Camera-type eye (tissue), 1 donor: ENCODE measurements at places on chromosomes 6 and 20. TPM values are rescaled to one million over a fixed set of nuclear protein-coding genes. Genes with fewer than 3 reads are reported as not detected.

The SLC13A3 gene
- 10.1 TPM for total RNA-seq

The PRIM2 gene
- total RNA-seq: 29.2 TPM

The SLC17A3 gene
- total RNA-seq: not detected

The OXT gene
- total RNA-seq: not detected

The MAS1 gene
- total RNA-seq: 0.05 TPM

The CGA gene
- total RNA-seq: not detected

The RIPOR3 gene
- 10.4 TPM for total RNA-seq

The COL9A3 gene
- 134 TPM for total RNA-seq

The GGTLC1 gene
- total RNA-seq: not detected

The NOX3 gene
- not detected for total RNA-seq

The MUC21 gene
- total RNA-seq: 0.11 TPM

The TFEB gene
- 9.2 TPM for total RNA-seq

The LAMA5 gene
- total RNA-seq: 88.6 TPM

The RHAG gene
- 3.5 TPM for total RNA-seq

The NKX2-2 gene
- not detected for total RNA-seq

The WFDC5 gene
- total RNA-seq: not detected

The RAB44 gene
- 0.33 TPM for total RNA-seq

The APCDD1L gene
- total RNA-seq: 5.1 TPM

The WTAP gene
- total RNA-seq: 111 TPM

The SIRPB2 gene
- total RNA-seq: 1.2 TPM

The PDYN gene
- not detected for total RNA-seq

The EFCAB8 gene
- 0.05 TPM for total RNA-seq

The CTCFL gene
- 0.27 TPM for total RNA-seq

The TOMM34 gene
- total RNA-seq: 8.7 TPM

The FAM209B gene
- not detected for total RNA-seq

The RBM39 gene
- total RNA-seq: 668 TPM

The PRDM1 gene
- 74.7 TPM for total RNA-seq
